K562 (cell line): ENCODE measurements at places on chromosomes 4 and X.

- no peak overlapping the region for H3K4me3 ChIP-seq
- no peaks in the 10 kb centered on the region for H3K36me3 ChIP-seq
- H3K27ac ChIP-seq = no peak overlapping the region
- no peaks in the 10 kb centered on the region for H3K4me1 ChIP-seq
- no peaks in the 10 kb centered on the region for H3K27me3 ChIP-seq
These were observed 30.6 kb upstream of the CLNK start for GRCh38 chr4:10715135-10715534.

DNA sequence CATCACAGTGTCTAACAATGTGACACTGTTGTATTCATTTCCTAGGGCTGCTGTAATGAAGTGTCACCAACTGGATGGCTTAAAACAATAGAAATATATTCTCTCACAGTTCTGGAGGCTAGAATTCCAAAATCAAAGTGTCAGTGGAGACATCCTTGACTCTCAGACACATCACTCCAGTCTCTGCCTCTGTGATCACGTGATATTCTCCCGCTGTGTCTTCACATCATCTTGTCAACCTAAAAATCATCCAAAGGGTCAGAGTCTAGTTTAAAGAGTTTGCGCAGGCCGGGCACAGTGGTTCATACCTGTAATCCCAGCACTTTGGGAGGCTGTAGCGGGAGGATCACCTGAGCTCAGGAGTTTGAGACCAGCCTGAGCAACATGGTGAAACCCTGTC is 36.6 kb upstream of the HPSE start:
- H3K36me3 ChIP-seq = no peaks in the 10 kb centered on the region
- H3K27ac ChIP-seq = no peak overlapping the region
- H3K4me1 ChIP-seq = no peaks in the 10 kb centered on the region; the same call in 2 of the 3 replicates
- peaks cover 8% of the 10 kb centered on the region for H3K27me3 ChIP-seq
- no peak overlapping the region for H3K4me3 ChIP-seq
- DNase-seq = no peak

GRCh38 chr4:120812216-120812615 is 110.3 kb downstream of the PRDM5 start:
- no peaks in the 10 kb centered on the region for H3K36me3 ChIP-seq
- no peaks in the 10 kb centered on the region for H3K27me3 ChIP-seq
- H3K27ac ChIP-seq = no peak overlapping the region
- no peaks in the 10 kb centered on the region for H3K4me1 ChIP-seq

- H3K4me1 ChIP-seq = no peaks in the 10 kb centered on the region
- H3K27ac ChIP-seq = no peak overlapping the region
- peaks cover 2% of the 10 kb centered on the region; the same call in 2 of the 3 replicates for H3K27me3 ChIP-seq
- DNase-seq = no peak
- no peak overlapping the region for H3K4me3 ChIP-seq
These were observed 62.4 kb downstream of the ARHGAP10 start for GRCh38 chr4:147794314-147794680.

DNA sequence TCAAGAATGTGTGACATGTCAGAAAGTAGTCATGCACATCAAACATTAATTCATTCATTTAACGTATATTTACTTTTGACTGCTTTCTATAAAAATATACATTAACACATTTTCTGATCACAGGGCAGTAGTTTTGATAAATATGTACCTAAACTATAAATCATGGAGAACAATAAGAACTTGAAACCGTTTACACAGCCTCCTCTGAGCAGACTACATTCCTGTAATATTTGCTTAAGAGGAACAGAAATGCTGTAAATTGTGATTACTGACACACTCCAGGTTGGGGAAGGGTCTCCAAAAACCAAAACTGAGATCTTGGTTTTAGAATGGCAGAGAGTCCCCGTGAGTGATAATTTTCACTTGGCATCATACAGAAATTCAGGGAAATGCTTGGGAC is 120.7 kb upstream of the PPARGC1A start:
- H3K4me1 ChIP-seq = no peaks in the 10 kb centered on the region
- no peaks in the 10 kb centered on the region for H3K27me3 ChIP-seq
- H3K27ac ChIP-seq = no peak overlapping the region
